Heart left ventricle (tissue), 16 donors: ENCODE measurements at places on chromosomes 5 and 9.

DNA sequence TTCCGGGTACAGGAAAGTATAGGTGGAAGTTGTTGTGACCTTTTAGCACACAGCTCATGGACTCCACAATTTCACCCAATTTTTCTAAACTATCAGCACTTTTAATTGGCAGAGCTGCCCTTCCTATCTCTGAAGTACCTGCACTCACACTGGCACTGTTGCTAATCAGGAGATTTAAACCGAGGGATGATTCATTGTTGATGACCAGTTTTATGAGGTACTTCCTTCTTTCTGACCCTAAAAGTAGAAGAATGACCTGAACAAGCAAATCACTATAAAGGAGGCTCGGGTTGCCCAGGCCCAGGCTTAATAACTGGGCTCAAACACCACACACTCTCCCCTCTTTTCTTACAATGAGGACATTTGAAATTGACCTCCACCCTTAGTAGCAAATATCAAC is 105.9 kb downstream of the KCNN2 start:
- no peak overlapping the region for H3K27ac ChIP-seq
- no peaks in the 10 kb centered on the region for H3K36me3 ChIP-seq
- no peaks in the 10 kb centered on the region for H3K27me3 ChIP-seq
- H3K4me3 ChIP-seq = no peak overlapping the region
- no peaks in the 10 kb centered on the region for H3K4me1 ChIP-seq
- no peak for DNase-seq

DNA sequence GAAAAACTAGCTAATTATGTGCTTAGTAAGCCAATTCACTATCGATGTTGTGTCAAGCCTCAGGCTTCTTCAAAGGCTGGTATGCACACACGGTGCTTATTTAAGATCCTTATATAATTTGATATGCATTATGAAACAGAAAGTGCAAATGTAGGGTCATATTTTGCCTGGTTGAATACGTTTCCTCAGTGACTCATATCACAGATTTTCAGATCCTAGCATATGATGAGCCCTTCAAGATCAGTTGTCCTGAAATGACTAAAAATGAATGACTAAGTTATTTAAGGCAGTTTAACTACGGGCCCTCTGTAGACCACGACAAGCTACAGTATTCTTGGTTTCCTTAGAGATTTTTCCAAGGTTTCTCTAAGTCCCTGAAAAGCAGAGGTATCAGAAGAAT is 778.3 kb downstream of the PRELID2 start:
- no peak overlapping the region for H3K4me3 ChIP-seq
- no peak overlapping the region for H3K27ac ChIP-seq
- H3K27me3 ChIP-seq = no peaks in the 10 kb centered on the region
- no peaks in the 10 kb centered on the region for H3K36me3 ChIP-seq

GRCh38 chr5:80866371-80866770 is 93.8 kb upstream of the RASGRF2 start:
- H3K4me1 ChIP-seq = no peaks in the 10 kb centered on the region
- H3K27me3 ChIP-seq = no peaks in the 10 kb centered on the region
- DNase-seq = no peak
- no peak overlapping the region for H3K4me3 ChIP-seq
- H3K27ac ChIP-seq = no peak overlapping the region

- H3K36me3 ChIP-seq = no peaks in the 10 kb centered on the region
- H3K27ac ChIP-seq = no peak overlapping the region
- DNase-seq = no peak
- H3K4me1 ChIP-seq = no peaks in the 10 kb centered on the region
Measured at GRCh38 chr9:87494970-87495471, 2.6 kb upstream of the DAPK1 start.

- peaks cover 19% of the 10 kb centered on the region for H3K4me1 ChIP-seq
- H3K4me3 ChIP-seq = peak overlapping the region; percentile 66
- no peaks in the 10 kb centered on the region for H3K27me3 ChIP-seq
- DNase-seq = no peak
- no peaks in the 10 kb centered on the region for H3K36me3 ChIP-seq
Measured at GRCh38 chr5:41869151-41869723, 988 bp downstream of the OXCT1 start.

- H3K27ac ChIP-seq = no peak overlapping the region
- no peaks in the 10 kb centered on the region for H3K36me3 ChIP-seq
- DNase-seq = no peak
- no peaks in the 10 kb centered on the region for H3K27me3 ChIP-seq
Measured at GRCh38 chr9:136693490-136694162, 6.4 kb upstream of the AGPAT2 start.

DNA sequence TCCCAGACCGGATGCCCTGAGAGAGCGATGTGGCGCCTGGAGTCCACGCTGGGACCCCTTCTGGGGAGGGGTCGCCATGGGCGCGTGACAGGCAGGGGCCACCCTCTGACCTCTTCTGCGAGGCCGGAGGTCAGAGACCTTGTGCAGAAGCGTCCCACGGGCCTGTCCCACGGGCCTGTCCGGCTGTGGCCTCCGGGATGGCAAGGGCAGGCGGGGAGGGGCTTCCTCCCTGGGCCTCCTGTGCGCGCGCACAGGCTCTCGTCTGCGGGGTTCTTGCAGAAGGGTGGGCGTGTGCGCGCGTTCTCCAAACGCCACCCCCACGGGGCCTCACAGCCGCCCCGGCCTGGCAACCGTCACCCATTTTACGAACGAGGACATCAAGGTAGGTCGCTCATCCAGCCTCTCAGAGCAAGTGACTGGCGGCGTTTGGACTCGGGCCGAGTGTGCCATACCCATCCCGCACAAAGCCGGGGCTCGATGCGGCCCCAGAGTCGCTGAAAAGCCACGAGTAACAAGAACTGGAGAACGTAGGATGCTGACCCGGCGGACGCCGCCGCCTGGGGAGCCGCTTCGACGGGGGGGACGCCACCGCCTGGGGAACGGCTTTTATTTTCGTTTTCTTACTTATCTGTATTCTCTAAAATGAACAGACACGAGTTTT is 897 bp downstream of the AHRR start:
- peaks cover 12% of the 10 kb centered on the region for H3K4me1 ChIP-seq
- no peaks in the 10 kb centered on the region for H3K36me3 ChIP-seq
- DNase-seq = no peak
- no peak overlapping the region for H3K27ac ChIP-seq

GRCh38 chr5:67746103-67746502 is 469.5 kb upstream of the PIK3R1 start:
- no peaks in the 10 kb centered on the region for H3K4me1 ChIP-seq
- no peak overlapping the region for H3K4me3 ChIP-seq
- no peak overlapping the region for H3K27ac ChIP-seq
- no peaks in the 10 kb centered on the region for H3K27me3 ChIP-seq

GRCh38 chr9:68704498-68704813 is 584 bp upstream of the PIP5K1B start:
- H3K4me3 ChIP-seq = peak overlapping the region; percentile 62
- DNase-seq = no peak
- H3K27ac ChIP-seq = peak overlapping the region; percentile 80
- H3K4me1 ChIP-seq = no peaks in the 10 kb centered on the region
- no peaks in the 10 kb centered on the region for H3K36me3 ChIP-seq
- peaks cover 11% of the 10 kb centered on the region for H3K27me3 ChIP-seq

DNA sequence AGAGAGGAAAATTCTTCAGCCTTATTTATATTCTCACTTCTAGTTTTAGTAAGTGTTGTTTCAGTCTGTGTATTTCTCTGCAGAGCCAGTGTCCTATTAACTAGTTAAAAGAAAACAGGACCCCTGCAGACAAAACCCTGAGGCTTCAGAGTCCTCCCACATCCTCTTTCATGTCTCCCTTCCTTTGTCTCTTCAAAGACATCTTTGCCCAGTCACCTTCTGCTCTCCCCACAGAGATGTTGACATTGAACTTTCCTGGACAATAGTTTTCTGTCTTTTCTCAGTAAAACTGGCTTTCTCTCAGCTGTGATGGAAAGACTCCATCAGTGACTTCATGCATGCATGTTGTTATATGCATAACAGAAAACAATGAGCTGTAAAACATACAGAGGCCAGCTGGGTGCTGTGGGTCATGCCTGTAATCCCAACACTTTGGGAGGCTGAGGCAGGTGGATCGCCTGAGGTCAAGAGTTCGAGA is 20.2 kb downstream of the GRAMD2B start:
- no peaks in the 10 kb centered on the region for H3K36me3 ChIP-seq
- H3K4me3 ChIP-seq = no peak overlapping the region
- no peaks in the 10 kb centered on the region for H3K4me1 ChIP-seq

DNA sequence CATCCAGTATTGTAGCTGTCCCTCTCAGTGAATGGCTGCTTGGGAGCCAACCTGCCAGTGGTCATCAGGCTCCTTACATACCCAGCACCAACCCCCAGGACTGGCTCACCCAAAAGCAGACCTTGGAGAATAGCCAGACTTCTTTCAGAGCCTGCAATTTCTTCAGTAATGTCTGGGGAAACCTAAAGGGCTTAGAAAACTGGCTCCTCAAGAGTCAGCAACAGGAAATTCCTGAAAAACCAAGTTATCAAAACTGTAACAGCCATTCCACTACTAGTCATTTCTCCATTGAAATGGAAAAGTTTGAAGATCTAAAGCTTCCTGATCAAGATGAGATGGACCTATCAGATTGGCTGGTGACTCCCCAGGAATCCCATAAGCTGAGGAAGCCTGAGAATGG is 12.3 kb upstream of the STING1 start:
- H3K27me3 ChIP-seq = no peaks in the 10 kb centered on the region
- peaks cover 10% of the 10 kb centered on the region for H3K4me1 ChIP-seq
- no peak overlapping the region for H3K27ac ChIP-seq

- no peak overlapping the region for H3K4me3 ChIP-seq
- no peaks in the 10 kb centered on the region for H3K27me3 ChIP-seq
- H3K4me1 ChIP-seq = peaks cover 28% of the 10 kb centered on the region
Measured at GRCh38 chr5:15787681-15788080, 287.7 kb downstream of the FBXL7 start.

DNA sequence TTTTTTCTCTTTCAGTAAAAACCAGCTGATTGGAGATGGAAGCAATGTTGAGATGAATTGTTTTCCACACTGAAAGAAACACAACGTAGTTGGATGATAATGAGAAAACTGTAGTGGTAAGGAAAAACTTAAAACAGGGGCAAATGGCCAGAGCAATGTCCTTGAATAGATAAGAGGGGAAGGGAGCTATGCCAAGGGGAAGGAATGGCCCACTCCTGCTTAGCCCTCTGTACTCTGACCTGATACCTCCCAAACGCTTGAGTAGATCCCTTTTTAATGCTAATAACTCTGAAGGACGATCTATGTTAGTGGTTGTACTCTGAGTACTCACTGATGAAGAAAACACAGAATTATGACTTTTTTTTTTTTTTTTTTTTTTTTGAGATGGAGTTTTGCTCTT is 114.7 kb upstream of the DAB2 start:
- no peaks in the 10 kb centered on the region for H3K27me3 ChIP-seq
- DNase-seq = no peak
- H3K27ac ChIP-seq = no peak overlapping the region
- no peaks in the 10 kb centered on the region for H3K4me1 ChIP-seq
- no peaks in the 10 kb centered on the region for H3K36me3 ChIP-seq
- H3K4me3 ChIP-seq = no peak overlapping the region

GRCh38 chr9:94676446-94677131 is 37.3 kb upstream of the FBP1 start:
- H3K27me3 ChIP-seq = no peaks in the 10 kb centered on the region
- H3K4me3 ChIP-seq = no peak overlapping the region
- H3K36me3 ChIP-seq = no peaks in the 10 kb centered on the region
- H3K4me1 ChIP-seq = no peaks in the 10 kb centered on the region

DNA sequence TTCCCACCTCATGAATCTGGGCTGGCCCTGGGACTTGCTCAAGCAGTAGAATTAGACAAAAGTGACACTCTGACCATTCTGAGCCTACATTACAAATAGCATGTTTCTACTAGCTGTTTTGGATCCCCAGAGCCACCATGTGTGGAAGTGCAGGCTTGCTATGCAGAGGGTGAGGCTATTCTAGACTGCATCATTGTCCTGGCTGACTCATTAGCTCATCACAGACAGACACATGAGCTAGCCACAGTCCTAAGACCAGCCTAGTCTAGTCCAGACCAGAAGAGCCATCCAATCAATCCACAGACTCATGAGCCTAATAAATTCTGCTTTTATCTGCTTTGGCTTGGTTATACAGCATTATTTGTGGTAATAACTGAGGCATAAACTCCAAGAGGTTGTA is 351.9 kb downstream of the PRELID2 start:
- no peaks in the 10 kb centered on the region for H3K27me3 ChIP-seq
- no peaks in the 10 kb centered on the region for H3K4me1 ChIP-seq
- DNase-seq = no peak
- no peaks in the 10 kb centered on the region for H3K36me3 ChIP-seq
- no peak overlapping the region for H3K27ac ChIP-seq

DNA sequence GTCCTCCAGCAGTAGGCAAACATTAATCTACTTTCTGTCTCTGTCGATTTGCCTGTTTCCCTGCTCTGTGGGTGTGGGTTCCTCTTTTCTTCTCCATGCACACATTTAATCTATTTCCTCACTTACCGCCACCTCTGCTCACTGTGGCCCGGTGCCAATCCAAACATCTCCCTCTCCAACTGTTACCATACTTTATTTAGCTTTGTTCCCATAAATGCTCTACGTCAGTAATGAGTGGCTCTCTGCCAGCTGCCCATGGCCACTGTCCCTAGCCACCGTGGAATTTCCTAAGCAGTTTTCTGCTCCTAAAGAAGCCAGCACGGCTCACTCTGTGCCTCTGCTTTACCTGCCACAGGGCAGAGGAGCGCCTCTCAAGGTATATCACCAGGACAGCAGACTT is 19.5 kb upstream of the GOLPH3 start:
- no peak overlapping the region for H3K27ac ChIP-seq
- H3K4me1 ChIP-seq = peaks cover 13% of the 10 kb centered on the region
- peak; percentile 93 for DNase-seq
- no peaks in the 10 kb centered on the region for H3K27me3 ChIP-seq
- no peaks in the 10 kb centered on the region for H3K36me3 ChIP-seq
- no peak overlapping the region for H3K4me3 ChIP-seq

DNA sequence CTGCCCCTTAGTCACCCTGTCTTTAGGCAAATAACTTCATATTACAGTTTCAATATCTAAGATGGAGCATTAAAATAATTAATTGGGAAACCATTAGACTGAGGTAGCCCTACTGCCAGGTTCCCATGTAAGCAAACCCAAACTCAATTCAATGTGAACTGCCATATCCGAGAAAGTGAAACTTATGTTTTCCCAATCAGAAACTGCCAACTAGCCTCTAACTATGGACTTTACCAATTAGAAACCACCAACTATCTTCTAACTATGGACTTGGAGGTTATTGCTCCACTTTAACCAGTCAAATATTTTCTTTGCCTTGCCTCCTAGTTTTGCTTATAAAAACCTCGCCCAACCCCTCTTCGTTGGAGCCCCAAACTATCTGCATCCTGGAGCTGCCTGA is 218.5 kb downstream of the ENC1 start:
- no peaks in the 10 kb centered on the region for H3K36me3 ChIP-seq
- no peak overlapping the region for H3K4me3 ChIP-seq
- DNase-seq = no peak
- no peak overlapping the region for H3K27ac ChIP-seq
